Activated CD4-positive, alpha-beta T cell treated with anti-CD3 and anti-CD28 coated beads for 1 hour (primary cell): ENCODE measurements at places on chromosomes 4 and X.

DNA sequence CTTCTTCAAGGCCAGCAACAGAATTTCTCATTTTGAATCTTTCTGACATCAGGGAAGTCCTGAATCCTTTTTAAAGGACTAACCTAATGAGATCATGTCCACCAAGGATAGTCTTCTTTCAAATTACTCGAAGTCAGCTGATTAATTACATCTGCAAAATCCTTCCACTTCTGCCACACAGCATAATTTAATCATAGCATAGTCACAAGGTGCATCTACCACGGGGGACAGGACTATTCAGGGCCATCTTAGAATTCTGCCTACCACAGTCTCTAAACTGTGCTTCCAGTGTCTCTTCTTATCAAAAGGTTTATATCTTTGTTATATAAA lies 53.7 kb downstream of the ATP10D start:
- DNase-seq, result no peak

DNA sequence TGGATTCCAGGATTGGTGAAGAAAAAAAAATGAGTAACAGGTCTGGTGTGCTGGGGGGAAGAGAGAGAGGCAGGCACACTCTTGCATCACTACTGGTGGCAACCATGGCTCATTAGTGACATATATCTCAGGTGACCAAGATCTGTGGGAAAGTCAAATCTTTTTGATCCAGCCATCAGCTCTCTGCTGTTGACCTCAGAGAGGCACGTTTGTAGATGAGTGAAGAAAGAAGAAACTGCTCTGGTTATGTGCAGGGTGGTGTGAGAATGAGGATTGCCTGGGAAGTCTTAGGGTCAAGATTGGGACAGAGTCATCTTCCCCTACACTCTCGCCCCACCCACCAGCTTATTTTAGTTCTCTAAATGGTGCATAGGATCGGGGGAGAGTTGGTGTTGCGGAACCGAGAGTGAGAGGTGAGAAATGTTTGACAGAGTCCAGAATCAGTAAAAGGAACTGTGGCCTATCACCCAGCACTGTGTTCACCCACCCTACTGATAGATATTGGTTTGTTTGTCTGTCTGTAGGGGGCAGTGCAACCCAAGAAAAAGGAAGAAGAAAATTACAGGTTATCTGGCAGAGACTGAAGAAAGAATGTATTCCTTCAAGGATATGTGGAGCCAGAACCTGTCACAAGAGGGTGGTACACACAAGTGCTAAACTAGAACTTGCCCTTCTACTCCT lies 21.9 kb downstream of the ARMCX6 start:
- DNase-seq, result no peak

- peak; percentile 51 for DNase-seq
Observed at GRCh38 chr4:38131371-38132091, 171.3 kb downstream of the PTTG2 start.

GRCh38 chr4:89111833-89112563 lies 665 bp downstream of the TIGD2 start:
- DNase-seq, result no peak

DNA sequence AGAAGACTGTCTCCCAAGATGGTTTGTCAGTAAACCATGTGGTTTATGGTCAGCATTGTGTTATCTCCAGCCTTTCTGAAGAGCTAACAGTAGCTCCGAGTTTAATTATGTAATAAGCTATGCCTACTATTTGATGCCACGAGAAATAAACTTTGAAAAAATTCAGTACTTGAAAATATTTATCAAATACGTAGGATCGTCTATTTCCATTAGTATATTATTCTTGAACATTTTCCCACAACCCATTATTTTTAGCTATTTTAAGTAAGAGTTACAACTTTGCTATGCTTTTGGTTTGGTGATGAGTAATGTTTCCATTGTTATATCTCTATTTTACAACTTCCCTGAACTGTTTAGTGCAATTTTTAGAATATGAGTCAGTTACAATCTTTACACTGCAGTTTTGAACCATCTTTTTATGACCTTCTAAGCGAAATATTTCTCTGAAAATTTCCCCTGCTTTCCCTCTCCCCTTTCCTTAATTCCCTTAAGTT lies 44.5 kb upstream of the TRIM2 start:
- DNase-seq, result no peak

GRCh38 chrX:68114573-68115129 lies 318.6 kb downstream of the OPHN1 start:
- no peak for DNase-seq

GRCh38 chr4:26854701-26855100 lies 5.9 kb upstream of the STIM2 start:
- no peak for DNase-seq

- DNase-seq, result no peak
Observed at GRCh38 chr4:99276417-99276816, 14.4 kb downstream of the ADH1A start.

GRCh38 chr4:184849185-184849584 lies 23.4 kb upstream of the ACSL1 start:
- DNase-seq, result no peak

- DNase-seq, result no peak
Observed at GRCh38 chr4:112818594-112818965, 181.6 kb downstream of the LARP7 start.

GRCh38 chr4:152974468-152975379 lies 38.6 kb downstream of the FHDC1 start:
- DNase-seq, result no peak

DNA sequence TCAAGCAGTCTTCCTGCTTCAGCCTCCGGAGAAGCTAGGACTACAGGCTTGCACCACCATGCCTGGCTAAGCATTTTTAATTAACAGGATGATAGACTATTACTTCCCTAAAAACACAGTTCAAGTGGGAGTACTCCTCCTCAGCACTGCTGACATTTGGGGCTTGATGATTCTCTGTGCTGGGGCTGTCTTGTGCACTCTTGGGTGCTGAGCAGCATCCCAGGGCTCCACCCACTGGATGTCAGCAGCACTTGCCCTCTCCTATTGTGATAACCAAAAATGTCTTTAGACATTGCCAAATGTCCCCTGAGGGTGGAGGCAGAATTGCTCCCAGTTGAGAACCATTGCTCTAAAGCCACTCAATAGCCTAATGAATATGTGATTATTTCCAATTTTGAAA lies 60.4 kb downstream of the CLCN4 start:
- no peak for DNase-seq

DNA sequence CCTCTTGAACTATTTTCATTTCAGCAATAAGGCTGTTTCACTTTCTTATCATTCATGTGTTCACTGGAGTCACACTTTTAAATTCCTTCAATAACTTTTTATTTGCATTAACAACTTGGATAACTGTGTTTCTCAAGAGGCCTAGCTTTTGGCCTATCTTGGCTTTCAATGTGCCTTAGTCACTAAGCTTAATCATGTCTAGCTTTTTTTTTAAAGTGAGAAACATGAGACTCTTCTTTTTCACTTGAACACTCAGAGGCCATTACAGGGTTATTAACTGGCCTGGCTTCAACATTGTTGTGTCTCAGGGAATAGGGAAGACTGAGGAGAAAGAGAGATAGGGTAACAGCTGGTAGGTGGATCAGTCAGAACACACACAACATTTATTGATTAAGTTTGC lies 64.0 kb upstream of the VCX2 start:
- no peak for DNase-seq

- DNase-seq, result no peak
Observed at GRCh38 chrX:32533848-32534247, 677.5 kb downstream of the DMD start.

GRCh38 chr4:47122592-47123291 lies 91.4 kb downstream of the GABRB1 start:
- DNase-seq, result no peak

- no peak for DNase-seq
Observed at GRCh38 chr4:176874721-176875445, 82.2 kb upstream of the VEGFC start.

DNA sequence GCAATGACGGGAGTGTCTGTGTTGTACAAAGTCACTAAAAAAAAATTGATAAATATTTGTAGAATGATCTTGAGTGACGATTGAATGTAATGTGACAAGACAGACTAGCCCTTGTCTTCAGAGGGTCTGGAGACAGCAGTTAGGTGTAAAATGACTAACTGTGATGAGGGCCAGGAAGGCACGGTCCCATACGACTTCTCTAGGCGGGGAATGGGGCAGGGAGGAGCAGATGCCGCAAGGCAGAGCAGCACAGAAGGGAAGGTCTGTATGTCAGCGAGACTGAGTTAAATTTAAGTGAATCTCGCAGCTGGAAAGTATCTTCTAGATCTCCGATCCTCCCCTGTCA lies 405 bp downstream of the CENPE start:
- no peak for DNase-seq

DNA sequence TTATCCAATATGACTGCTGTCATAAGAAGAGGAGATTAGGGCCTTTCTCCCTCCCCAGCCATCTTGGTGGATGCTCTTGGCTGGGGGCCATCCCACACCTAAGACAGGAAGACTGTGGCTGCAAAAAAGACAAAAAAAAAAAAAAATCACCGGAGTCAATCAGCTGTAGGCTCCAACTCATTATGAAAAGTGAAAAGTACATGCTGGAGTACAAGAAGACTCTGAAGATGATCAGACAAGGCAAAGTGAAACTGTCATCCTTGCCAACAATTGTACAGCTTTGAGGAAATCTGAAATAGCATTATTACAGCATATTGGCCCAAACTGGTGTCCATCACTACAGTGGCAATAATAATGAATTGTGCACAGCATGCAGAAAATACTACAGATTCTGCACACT lies 5.2 kb downstream of the EGFL6 start:
- DNase-seq, result no peak

DNA sequence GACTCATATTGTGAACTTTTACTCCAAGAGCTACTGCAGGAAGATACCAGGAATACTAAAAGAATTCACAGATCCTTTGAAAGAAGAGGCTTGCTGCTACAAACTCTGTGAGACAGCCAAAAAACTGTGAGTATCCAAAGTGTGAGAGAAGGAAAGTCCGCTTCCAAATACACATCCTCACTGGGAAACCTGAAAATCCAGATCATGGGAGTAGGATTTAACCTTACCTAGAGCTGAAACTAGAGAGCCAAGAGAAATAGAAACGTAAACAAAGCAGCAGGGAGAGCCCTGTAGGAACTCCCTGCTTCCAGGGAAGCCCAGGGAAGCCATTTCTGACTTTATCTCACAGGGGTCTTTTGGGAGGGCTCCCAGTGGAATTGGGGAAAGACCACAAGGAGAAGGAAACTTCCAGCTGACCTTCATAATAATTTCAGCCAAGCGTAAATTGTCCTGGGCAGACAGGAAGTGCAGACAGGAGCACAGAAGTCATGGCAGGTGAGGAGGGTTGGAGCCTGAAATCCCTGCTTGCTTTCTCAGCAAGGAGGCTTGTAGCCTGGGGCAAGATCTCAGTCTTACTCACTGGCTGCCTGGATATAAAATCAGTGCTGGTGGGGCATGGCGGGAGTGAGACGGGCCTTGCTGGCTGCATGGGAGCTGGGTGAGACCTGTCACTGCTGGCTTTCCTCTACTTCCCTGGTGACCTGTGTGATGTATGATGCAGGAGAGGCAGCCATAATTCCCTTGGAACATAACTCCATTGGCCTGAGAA lies 26.2 kb upstream of the NFKB1 start:
- DNase-seq, result no peak

DNA sequence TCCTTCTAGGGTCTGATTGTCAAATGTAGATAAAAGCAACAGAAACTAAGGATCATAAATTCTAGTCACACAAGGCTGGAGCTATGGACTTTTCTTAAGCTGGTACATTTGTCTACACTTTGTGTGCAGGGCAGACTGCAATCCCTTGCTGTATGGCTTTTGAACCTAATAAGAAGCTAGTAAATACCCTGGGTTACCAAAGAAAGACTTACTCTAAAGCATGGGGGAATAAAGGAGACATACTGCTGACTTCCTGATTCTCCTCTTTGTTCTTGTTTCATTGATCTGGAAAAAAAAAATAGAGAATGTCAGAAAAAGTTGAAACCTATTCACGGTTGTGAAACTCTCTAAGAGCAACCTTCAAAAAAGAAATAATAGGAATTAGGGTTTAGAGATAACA lies 216.6 kb upstream of the TLL1 start:
- no peak for DNase-seq

DNA sequence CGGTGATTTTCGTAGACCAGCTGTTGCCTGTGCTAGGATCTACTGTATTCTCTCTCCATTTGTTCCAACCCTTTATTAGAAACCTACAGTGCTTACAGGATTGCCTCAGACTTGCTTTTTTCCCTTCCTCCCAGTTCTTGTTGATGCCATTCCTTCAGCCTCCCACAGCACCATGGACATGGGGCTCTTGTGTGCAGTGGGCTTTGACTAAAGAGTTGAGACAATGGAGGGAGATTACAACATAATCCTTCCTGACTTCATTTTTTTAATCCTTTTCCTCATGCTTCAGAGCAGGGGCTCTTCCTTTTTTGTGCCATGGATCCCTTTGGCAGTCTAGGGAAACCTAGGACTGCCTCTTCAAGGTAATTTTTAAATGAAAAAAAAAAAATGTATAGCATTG lies 92.1 kb downstream of the BMPR1B start:
- no peak for DNase-seq

DNA sequence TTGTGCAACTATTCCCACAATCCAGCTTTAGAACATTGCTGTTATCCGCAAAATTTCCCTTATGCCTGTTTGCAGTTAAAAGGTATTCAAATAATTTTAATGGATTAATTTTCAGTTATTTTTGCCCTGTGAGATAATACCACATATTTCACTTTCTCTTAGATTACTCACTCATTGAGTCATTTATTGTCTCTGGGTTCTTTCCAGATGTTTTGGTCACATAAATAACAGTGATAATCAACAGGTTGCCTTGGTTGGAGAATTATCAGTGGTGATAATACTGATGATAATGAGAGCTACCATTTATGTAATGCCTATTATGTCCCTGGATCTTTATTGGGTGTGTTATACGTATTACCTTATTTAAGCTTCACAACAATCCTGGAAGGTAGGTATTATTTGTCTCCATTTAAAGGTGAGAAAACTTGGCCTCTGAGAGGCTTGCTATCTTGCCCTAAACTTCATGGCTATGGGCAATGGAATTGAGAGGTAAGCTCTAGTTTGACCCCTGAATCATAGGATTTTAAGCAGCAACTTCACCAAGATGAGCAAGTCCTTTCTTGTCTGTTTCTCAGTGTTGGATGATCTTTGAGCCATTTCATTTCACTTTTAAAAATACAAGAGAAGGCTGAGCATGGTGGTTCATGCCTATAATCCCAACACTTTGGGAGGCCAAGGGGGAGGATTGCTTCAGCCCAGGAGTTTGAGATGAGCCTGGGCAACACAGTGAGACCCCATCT lies 87.4 kb downstream of the KIT start:
- no peak for DNase-seq

- DNase-seq, result no peak
Observed at GRCh38 chr4:106609917-106610316, 241.3 kb upstream of the GIMD1 start.

DNA sequence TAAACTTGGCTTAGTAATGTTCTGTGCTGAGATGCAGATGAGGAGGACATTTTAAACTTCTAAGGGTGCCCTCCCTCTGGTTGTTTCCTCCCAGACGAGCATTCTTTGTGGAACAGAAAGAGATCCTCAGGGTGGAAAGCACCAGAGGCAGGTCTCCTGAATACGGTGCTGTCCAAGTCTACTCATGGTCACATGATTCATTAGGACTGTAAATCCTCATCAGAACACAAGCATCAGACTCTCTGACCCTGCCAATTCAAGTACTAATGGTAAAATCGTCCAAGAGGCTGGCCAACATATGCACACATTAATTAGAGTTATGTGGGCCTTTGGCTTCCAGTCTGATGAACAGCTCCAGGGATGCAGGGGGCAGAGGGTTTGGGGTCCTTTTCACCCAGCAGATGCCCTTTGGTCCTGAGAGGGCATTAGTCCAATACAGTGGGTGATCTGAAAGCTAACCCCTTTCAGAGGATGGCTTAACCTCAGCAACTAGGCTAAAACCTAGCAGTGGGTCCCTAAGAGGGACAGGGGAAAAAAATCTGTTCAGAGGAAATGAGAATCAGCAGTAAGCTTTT lies 18.2 kb downstream of the HAND2 start:
- no peak for DNase-seq

- no peak for DNase-seq
Observed at GRCh38 chr4:81562093-81562492, 90.4 kb upstream of the RASGEF1B start.
